ENCODE measurements at places on chromosomes 16 and 17. TPM values are rescaled to one million over a fixed set of nuclear protein-coding genes. Genes with fewer than 3 reads are reported as not detected.

TLCD2 gene
- total RNA-seq, result 30.1 TPM

CACNG1 gene
- total RNA-seq, result not detected

KRTAP4-9 gene
- total RNA-seq, result not detected

RAPGEFL1 gene
- 10.1 TPM for total RNA-seq

DNA sequence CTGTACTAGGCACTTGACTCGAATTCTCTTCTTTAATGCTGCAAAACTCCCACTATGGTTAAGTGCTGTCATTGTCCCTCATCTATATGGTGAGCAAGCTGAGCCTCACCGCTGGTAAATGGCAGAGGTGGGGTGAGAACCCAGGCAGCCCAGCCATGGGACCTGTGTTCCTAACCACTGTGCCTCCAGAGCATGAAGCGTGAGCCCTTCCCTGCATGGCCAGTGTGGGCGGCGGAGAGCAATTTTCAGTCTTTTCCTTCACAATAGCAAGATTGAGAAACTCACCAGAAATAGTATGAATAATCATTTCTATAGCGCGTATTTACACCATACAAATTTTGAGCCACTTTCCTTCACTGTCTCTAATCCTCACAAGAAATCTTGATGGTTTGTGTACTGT, 9.2 kb downstream of the BFAR start:
- peak; percentile 78 for DNase-seq

GRCh38 chr16:30786115-30786935, 680 bp downstream of the ZNF629 start:
- DNase-seq, result no peak

DNA sequence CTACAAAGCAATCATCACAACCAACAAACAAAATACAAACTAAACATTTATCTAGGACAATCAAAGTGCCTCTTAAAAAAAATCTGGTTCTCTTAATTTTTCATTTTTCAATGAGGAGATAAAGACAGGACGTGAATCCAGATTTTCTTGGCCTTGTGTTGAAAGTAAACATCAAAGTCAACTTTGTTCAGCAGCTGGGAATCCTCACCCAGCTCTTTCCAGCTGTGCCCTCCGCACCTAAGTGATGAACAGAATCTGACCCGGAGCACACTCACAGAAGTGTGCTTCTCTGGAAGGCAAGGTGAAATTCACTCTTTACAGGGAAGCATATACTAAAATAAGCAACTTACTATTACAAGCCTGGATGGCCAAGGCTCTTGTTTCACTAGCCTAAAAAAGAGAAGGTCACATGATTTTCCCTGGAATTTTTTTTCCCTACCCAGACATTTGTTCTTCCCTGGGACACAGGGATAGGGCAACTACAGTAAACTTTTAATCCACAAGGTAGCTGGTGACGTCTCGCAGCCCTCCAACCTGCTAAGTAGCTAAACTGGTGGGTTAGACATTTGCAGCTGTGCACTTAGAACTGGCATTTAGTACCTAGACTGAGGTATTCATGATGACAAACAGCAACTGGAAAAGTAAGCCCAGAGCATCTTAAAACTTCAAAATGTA, 3.2 kb downstream of the WIPI1 start:
- no peak for DNase-seq

GRCh38 chr16:6204945-6205344, 1107.3 kb upstream of the EEF2KMT start:
- no peak for DNase-seq

DNA sequence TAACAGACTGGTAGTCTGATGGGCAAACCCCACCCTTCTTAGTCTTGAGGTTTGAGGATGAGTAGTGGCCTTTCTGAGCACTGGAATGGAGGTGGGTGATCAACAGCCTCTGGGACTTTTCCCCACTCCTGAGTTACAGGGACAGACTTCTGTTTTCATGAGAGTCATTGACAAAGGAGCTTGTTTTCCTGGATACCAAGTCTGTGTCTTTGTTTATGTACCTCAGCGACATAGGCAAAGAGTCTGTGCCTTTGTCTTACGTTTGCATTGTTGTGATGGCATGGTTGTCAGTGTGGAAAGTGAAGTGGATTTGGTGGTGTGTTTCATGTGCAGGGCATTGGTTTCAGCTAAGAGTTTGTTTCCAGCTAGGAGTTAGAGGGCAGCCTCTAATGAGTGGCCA, 17.5 kb downstream of the EPN2 start:
- DNase-seq, result no peak

DNA sequence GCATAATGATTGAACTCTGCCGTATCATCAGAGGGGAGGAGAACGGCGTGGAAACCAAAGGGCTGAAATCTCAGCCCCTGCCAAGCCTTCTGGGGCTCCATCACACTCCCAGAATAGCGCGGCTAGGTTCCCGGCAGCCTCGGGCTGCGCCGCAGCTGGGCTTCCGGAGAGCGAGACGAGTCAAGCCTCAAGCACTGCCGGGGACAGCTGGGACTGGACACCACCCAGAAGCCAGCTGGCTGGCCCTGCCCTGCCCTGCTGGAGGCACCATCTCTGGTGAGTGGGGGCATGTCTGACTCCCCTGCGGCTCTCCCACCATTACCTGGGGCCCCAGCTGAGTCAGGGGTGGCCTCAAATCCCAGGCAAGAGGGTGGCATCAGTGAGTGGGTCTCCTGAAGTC, 7.2 kb upstream of the GPRC5C start:
- no peak for DNase-seq

DNA sequence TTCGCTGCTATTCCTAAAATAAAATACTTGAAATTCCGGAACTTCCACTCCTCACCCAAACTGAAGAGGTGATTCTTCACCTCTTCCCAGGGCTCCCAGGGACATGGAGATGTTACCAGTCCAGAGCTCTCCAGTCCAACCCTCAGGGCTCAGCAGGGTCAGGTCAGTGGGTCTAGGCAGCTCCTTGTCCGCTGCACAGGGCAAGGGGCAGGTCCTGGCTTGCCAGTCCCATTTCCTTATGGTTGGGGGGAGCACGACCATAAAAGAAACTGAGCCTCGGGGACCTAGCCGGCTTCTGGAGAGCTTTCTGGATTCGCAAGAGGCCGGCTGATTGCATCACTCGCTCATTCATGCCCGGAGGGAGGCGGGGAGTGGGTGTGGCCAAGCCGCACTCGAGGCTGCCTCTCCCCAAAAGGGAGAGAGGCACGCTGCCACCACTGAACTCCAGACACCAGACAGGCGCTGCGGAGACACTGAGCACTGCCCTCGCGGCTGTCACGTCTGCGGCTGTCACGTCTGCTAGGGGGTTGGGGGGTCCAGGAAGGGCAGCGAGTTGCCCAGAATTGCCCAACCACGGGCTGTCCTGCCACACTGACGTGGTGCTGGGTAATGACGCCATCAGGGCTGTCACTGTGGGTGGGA, 15.8 kb downstream of the SLC7A5 start:
- peak; percentile 96 for DNase-seq

DNA sequence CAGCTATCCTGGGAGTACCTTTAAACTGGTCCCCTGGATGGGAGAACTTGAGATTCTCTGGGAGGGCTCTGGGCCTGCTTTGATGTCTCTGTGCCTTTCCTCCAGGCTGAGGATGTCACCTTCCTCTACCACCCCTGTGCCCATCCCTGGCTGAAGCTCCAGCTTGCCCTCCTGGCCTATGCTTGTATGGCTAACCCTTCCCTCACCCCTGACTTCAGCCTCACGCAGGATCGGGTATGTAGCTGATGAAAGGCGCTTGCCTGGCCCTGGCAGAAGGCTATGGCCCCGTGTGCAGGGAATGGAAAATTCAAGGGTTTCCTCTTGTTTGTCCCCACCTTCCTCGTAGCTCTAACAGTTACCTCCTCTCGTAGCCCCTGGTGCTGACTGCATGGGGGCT, 3.0 kb downstream of the TP53I13 start:
- peak; percentile 57 for DNase-seq

All from mesenteric fat pad (tissue), 1 donor.